Left colon (tissue), 2 donors: ENCODE measurements at places on chromosomes 12 and 14. TPM values are rescaled to one million over a fixed set of nuclear protein-coding genes. Genes with fewer than 3 reads are reported as not detected.

DNA sequence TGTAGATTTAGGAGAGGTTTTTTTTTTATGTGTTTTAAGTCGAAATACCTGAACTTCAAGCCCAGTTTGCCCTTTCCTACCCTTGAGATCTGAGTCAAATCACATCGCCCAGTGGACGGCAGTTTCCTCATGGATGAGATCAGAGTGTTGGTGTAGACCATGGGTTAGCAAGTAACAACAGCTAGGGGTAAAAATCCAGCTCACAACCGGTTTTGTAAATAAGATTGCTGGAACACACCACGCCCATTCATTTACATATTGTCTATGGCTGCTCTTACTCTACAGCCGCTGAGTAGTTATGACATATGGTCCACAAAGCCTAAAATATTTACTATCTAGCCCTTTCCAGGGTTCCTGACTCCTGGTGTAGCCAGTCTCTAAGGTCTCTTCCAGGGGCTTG is 158.5 kb upstream of the PLEKHG7 start:
- DNase-seq = no peak

- DNase-seq = no peak
Measured at GRCh38 chr12:97300891-97301290, 161.7 kb upstream of the RMST start.

COPZ1 gene
- total RNA-seq = 129 TPM

DNA sequence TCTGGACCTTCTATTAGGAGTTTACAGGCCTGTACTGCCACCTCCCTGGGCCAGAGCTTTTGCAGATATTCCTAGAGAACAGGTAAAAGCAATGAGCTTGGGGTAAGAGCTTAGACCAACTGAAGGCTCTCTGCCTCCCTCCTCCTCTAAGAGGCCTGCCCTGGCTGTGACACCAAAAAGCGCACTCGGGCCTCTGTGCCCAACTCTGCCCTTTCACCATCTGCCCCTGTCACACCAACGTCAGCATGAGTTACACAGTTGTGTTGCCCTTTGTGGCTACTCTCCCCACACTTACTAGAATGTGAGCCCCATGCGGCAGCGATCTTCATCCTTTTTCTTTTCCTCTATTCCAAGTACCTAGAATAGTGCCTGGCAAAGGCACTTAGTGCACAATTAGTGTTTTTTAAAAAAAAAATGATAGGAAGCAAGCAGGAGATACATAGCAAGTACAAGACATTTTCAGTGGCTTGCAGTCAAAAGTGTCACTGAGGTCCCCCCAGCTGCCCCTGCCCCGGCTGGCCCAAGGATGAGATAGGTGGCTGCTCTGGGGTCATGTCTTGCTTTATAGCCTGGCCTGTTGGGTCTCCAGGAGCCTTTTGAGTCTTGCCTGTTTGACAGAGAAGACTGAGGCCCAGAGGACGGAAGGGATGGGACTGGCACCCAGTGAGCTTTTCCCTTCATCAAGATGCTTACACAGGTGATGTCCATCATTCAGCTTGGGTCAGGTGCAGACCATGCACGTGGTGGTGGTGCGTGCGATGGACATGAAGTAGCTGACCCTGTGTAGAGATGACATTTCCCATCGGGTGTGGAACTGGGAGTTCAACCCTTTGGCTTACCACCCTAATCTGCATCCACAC is 12.5 kb downstream of the CKB start:
- DNase-seq = no peak
